Retinal pigment epithelial cell (primary cell): ENCODE measurements at places on chromosomes 7 and 10.

DNA sequence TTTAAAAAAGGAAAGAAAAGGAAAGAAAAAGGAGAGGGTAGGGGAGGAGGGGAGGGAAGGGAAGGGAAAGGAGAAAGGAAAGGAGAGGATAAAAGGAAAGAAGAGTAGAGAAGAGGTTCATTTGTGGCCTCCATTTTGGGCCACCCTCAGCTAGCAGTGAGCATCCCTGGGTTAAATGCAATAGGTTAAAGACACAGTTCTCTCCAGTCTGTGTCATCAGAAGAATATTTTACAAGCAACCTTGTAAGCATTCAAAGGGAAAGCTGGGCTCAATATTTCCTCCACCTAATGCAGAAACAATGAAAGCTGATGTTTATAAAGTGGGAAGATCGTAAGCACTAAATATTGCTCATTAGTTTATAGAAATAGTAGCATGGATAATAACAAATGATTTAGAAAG, 219.1 kb upstream of the PITRM1 start:
- DNase-seq, result no peak

DNA sequence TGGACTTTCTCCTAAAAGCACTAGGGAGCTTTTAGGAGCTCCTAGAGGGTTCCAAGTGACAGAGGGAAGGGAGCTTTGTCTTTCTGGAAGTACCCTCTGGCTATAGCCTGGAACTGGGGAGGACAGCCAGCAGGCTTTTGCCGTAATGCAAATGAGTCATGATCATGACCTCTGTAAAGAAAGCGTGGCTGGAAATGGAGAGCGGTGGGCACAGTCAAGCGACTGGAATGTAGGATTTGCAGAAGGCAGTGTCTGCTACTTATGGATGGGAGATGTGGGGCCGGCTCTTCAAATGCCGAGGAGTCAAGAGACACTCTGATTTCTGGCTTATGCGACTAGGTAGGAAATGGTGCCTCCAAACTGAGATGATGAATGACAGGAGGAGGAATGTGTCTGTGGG, 34.6 kb upstream of the PLPP4 start:
- DNase-seq, result peak; percentile 86

DNA sequence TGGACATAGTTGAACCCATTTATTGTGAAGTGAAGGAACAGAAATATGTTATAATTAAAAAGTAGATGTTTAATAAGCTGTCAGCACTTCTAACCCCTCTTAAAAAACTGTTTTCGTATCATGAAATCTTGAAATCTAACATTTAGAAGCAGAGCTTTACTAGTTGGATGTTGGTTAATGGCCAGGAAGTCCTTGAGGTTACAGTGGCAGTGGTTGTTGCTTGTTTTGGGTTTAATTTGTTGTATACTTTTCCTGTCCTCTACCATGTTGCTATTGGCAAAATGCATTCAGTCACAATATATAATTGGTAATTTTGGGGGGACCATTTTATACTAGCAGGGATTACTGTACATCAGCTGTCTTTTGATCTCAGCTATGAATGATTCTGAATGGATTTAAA, 60.7 kb downstream of the EXOC4 start:
- DNase-seq, result no peak

- DNase-seq, result no peak
Observed at GRCh38 chr10:80552151-80552646, 14.5 kb downstream of the SH2D4B start.

DNA sequence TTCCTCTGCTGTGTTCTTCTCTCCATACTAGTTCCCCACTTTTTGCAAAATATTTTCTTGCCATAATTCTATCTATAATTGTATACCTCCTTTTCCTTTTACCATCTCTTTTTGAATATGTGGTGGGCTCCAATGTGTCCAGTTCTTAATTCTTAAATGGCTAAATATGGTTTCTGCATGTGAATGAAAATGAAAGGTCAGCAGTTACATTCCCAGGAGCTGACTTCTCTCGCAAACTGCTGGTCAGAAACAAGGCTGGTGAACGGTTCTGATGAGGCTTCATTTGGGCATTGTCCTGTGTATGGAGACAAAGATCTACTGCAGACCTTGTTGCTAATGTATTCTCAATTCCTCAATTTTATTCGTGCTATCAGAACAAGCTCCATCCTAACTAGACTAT, 309.2 kb downstream of the SNX13 start:
- no peak for DNase-seq

DNA sequence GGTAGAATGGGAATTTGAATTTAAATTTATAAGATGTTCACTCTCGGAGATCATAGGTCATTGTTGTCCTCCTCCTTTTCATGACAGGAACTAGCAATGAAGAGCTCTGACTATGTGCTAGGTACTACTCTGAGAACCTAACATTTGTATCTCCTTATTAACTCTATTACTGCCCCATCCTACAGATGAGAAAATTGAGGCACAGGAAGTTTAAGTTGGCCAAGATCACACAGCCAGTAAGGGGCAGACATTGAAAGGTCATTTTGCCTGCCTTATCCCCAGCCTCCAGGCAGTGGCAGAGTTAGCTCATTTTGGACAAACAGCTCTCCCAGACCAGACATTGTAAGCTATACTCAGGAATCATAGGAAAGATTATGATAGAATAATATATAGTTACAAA, 6.0 kb downstream of the SRGN start:
- DNase-seq, result no peak

- DNase-seq, result no peak
Observed at GRCh38 chr7:92749832-92750446, 86.4 kb downstream of the CDK6 start.

DNA sequence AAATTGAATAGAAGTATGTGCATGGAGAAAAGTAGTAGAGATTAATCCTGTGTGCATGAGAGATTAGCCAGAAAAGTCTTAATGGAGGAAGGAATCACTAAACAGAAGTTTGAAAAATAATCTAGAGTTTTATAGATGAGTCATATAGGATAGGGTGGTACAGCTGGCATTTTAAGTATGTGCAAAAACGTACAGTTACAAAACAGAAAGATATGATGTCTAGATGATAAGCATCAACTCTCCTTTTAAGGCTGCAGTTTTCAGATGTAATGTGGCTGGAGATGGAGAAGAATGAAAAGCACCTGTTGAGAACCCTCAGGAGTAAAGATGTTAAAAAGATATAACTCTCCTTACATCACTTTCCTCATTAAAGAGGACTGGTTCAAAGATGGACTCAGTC, 271.3 kb downstream of the STK31 start:
- DNase-seq, result no peak

DNA sequence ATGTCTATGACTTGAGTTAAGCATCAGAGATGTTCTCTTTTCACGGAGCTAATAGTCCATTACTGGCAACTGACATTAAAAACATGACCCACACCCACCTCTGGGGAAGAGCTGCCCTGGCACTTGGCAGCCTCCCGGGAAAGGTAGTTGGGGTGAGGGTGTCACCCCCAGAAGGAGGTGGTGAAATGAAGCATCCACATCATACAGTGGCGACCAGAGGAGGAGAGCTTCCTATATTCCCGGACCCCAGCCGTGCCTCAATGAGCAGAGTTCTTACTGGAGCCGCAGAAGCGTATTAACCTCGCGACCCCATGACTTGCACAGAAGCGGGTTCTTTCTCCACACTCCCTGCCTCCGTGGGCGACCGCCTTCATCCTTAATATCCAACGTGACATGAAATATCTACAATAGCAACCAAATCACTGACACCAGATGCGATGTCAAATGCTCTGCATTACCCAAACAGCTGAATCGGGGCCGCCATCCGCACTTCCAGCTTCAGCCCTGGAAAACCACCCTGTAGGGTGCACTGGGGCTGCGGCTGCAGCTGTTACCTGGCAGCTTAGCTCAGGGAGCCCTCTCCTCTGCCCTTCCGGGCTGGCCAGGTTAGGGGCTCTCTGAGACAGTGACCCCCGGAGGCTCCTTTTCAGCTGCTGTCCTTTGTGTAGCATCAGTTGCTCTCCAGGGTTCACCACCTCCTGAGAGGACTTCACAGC, 103.1 kb upstream of the PARD3 start:
- DNase-seq, result no peak

GRCh38 chr10:34696423-34696822, 118.7 kb downstream of the PARD3 start:
- no peak for DNase-seq

- no peak for DNase-seq
Observed at GRCh38 chr10:29795850-29796249, 161.1 kb upstream of the SVIL start.

GRCh38 chr7:151409667-151410404, at the start of gene WDR86:
Gene WDR86 (minus strand): TSS chr7:151410038. CDS start chr7:151409589, 449 bp downstream.
- DNase-seq, result no peak

GRCh38 chr7:997404-998395, 14.7 kb downstream of the CYP2W1 start:
- no peak for DNase-seq

DNA sequence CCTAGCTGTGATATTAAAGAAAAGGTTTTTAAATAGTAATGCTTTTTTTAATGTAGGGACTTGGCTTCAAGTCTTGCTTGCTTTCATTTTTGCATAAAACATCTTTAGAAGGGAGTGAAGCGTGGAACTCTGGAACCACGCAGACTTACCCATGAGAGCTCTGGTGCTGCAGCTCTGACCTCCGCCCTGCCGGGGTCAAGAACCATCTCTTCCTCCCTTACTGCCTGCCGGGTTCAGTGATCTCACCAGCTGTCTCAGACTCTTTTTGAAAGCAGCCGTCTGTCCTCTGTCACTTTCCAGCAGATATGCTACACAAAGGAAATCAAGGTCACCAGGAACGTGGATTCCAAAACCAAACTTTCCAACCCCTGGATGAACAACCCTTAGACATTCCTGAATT, 353.8 kb downstream of the GPR37 start:
- no peak for DNase-seq

DNA sequence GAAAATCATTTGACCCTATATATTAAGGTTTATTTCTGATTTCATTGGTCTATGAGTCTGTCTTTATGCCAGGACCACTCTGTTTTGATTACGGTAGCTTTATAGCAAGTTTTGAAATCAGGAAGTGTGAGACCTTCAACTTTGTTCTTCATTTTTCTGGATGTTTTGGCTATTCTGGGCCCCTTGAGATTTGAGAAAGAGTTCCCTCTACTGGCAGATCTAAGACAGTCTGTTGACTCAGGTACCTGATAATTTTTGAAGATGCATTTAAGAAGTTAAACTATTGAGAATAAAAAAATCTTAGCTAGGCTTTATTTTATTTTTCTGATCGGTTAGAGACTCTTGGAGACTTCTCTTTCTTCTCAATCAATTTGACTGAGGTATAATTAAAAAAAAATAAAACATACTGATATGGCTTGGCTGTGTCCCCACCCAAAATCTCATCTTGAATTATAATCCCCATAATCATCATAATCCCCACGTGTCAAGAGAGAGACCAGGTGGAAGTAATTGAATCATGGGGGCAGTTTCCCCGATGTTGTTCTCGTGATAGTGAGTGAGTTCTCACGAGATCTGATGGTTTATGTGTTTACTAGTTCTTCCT, 209.2 kb downstream of the SNX10 start:
- peak; percentile 3 for DNase-seq

DNA sequence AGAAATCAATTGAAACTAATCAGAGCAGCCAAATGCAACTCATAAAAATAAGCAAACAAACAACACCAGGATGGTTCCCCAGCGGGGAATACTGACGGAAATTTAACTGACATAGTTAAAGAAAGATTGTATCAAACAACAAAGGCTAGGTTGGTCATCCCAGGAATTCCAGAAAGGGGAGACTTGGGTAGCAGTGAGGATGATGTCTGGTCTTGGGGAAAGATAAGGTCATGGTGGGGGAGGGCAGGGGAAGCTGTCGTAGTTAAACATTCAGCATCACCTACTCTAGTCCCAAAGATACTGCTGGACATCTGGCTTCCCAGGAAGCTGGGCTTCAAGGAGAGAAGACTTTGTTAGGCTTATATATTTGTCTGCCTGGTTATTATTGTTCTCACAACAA, 50.4 kb downstream of the DYNC1I1 start:
- no peak for DNase-seq

GRCh38 chr7:152464312-152465118, 28.7 kb upstream of the KMT2C start:
- peak; percentile 29 for DNase-seq

DNA sequence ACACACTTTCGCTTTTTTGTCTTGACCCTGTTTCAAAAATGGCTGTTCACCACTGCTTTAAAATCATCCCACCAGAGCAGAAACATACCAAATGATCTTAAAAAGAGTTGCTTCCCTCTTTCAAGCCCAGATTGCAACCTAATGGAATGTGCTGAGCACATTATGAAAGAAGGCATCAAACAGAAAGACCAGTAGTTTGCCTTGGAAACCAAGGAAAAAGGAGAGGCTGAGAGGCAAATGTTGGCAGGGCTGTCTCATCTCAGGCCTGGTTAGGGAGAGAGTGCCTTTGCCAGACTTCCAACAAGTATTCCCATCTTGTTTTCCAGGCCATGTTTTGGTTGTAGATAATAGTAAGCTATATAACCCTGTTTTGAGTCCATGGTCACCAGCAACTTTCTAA, 64.3 kb downstream of the ABCB4 start:
- no peak for DNase-seq

- no peak for DNase-seq
Observed at GRCh38 chr10:132204781-132205473, 18.2 kb downstream of the DPYSL4 start.

GRCh38 chr10:95236068-95236903, 42.2 kb downstream of the ACSM6 start:
- DNase-seq, result peak; percentile 38
